ENCODE measurements at places on chromosomes 5 and 9.

- no peak for DNase-seq
Observed at GRCh38 chr5:956941-957747, 51.5 kb upstream of the NKD2 start.

DNA sequence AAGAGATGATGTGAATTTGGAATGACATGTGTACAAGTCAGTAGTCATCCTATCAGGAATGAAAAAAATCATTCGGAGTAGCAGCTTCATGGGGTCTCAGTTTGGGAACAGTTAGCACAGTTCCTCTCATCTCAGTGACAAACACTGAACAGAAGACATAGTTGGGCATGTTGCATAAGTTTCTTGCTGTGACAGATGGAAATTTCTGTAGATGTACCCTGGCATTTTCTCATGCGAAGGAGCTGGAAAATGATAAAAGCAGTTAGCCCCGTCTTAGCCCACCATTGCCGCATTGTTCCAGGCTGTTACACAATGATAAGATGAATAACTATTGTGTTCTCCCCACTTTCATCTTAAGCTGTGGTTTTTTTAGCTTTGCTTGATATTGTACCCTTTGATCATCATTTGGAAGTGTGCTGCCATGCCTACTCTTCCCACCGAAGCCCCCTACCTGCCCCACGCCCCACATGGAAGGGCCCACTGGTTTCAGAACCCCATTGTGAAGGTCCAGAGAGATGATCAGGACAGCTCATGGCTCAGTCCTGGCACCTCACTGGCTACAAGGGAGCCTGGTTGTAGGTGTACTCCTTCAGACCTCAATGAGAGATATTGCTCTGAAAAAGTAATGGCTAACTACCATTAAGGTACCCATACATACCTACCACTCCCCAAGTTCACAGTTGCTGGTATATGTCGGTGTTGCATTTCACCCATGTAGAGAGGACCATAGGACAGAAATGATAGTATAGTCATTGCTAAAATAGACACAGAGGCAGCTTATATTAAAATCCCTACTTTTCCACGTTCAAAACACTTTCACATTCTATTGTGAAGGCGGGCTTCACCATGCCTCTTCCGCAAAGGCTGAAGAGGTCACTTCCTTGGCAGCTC lies 38.8 kb downstream of the SFXN1 start:
- no peak for DNase-seq

GRCh38 chr5:160272264-160272663 lies 40.1 kb downstream of the CCNJL start:
- DNase-seq, result no peak

- no peak for DNase-seq
Observed at GRCh38 chr9:116208417-116209232, 55.0 kb downstream of the PAPPA start.

GRCh38 chr5:13029211-13029610 lies 915.3 kb downstream of the DNAH5 start:
- DNase-seq, result no peak

DNA sequence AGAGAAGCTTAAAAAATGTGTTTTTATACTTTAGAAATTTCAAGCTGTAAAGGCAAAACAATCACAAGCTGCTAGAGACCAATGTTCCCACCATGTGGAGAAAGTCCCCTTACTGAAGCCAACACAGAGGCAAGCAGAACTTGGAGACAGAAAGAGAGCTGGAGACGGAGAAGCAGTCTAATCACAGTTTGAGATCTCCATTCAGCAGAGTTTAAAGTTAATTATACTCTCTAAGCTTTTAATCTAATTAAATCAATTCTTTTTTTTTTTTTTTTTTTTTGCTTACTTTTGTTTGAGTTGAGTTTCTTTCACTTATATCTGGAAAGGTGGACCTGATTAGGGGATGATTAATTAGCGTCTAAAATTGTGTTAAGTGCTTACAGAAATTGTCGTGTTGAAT lies 1534.3 kb downstream of the MAT2B start:
- DNase-seq, result no peak

DNA sequence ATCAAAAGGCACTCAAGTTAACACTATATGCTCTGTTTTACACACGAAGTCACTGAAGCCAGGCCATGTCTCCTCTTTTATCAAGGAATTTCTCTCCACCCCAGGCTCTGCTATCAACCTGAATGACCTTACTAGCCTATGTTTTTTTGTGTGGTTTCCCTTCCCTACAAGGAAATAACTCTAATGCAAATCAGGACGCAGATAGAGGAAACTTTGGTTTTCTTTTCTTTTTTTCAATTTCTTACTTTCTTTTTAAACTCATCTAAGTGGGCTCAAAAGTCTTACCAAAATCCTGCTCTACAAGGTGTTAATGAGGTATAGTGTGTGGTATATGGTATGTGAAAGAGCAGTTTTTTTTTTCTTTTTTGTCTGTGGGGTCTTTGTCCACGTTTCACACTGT lies 5.5 kb upstream of the SLC46A2 start:
- no peak for DNase-seq
